ENCODE measurements at places on chromosomes 5 and 9.

DNA sequence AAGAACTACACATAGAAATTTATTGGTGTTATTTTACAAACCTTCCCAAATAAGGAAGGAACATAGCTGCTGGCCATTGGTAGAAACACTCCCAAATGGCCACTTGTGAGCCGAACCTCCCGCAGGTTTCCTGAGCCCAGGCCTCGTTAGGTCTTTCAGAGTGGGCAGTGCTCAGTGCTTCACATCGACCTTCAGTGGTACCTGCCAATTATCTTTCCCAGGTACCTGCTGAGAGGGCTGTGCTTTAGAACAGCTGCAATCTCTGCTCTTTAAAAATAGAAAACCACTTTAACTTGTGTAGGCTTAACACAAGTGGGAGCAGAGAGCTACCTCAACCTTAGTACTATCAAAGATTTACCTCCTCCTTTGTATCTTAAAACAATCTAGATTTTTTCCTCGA, 334.1 kb downstream of the RFX3 start:
- DNase-seq: peak; percentile 71

DNA sequence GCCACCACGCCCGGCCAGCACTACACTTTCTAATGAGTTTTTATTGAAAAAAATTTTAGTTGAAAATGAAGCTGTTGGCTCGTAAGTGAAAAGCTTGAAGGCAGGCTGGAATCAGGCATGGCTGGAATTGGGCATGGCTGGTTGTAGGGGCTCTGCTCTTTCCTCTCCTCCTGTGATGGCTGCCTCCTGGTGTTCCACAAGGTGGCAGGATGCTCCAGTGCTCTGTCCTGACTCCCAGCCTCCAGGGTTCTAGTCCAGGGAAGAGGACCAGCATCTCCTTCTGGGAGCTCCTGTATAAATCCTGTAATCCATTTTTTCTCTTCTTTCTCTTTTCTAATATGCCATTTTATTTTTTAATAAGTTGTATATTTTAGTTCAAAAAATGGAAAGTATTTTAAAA, 57.2 kb upstream of the DHFR start:
- peak; percentile 7 for DNase-seq

DNA sequence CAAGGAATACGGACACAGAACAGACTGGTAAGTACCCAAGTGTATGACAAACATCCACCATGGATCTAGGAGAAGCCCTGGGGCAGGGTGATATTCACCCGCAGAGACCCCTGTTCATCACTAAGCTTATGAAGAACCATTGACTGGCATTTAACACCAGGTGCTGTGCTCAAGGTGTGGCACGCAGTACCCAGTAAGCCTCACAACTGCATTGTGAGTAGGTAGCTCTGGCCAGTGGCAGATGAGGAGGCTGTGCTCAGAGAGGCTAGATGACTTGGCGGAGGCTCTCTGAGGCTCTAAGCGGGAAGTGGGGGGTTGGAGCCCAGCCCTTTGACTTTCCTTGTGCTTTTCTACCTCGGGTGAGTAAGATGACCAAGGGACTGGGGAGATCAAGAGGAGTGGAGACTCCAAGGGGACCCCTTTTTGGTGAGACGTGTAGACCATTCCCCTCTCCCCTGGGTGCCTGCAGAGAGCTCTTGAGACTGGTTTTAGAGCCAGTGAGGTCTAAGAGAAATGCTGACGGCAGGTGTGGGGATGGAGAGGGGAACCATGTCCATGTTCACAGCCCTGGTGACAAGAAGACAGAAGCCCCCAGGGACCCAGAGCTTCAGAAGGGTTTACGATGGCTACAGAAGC, 70.8 kb downstream of the IL6ST start:
- no peak for DNase-seq

DNA sequence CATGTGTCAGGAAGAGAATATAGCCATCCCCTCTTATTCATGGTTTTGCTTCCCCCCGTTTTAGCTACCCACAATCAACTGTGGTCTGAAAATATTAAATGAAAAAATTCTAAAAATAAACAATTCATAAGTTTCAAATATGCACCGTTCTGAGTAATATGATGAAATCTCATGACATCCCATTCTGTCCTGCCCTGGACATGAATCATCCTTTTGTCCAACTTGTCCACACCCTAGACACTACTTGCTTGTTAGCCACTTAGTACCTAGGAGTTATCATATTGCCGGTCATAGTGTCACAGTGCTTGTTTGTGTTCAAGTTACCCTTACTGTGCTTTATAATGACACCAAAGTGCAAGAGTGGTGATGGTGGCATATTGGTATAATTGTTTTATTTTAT, 113.5 kb downstream of the CAAP1 start:
- no peak for DNase-seq

DNA sequence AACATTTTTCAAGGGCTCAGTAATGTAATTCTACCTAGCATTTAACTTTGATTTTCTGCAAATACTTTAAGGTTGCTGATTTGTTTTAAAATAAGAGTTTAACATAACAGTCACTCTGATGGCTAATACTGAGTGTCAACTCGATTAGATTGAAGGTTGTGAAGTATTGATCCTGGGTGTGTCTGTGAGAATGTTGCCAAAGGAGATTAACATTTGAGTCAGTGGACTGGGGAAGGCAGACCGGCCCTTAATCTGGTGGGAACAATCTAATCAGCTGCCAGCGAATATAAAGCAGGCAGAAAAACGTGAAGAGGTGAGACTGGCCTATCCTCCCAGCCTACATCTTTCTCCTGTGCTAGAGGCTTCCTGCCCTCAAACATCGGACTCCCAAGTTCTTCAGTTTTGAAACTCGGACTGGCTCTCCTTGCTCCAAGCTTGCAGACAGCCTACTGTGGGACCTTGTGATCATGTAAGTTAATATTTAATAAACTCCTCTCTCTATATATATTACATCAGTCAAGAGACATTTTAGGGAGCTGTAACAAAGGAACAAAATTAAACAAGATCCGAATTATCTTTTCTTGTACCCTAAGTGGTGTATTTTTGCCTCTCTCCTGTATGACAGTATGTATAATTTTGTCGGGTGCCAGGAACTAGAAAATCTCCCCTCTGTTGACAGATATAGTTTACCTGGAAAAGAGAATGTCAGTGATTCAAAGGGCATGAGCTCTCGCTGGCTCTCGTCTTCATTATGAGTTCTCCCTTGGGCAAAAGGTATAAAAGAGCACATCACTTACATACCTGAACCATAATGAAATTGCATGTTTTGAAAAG, 576.1 kb downstream of the LRRC70 start:
- DNase-seq: no peak

- DNase-seq: no peak
Observed at GRCh38 chr9:85009251-85009650, 339.7 kb downstream of the NTRK2 start.

DNA sequence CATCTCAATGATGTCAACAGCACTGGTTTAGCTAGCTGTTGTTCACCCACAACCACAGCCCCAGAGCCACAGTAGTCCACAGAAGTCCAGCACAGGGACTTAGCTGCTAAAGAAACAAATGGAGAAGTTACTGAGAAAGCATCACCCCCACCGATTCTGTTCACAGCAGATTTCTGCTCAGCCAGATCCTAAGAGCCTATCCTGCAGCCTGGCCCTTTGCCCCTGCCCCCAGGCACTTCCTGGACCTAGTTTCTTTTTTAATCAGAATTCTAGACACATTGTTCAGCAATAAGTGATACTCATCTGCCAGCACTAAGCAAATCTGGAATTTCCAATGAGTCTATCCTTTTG, 7.4 kb downstream of the B4GALT1 start:
- no peak for DNase-seq

- no peak for DNase-seq
Observed at GRCh38 chr5:147780924-147781573, 1.5 kb downstream of the JAKMIP2 start.

DNA sequence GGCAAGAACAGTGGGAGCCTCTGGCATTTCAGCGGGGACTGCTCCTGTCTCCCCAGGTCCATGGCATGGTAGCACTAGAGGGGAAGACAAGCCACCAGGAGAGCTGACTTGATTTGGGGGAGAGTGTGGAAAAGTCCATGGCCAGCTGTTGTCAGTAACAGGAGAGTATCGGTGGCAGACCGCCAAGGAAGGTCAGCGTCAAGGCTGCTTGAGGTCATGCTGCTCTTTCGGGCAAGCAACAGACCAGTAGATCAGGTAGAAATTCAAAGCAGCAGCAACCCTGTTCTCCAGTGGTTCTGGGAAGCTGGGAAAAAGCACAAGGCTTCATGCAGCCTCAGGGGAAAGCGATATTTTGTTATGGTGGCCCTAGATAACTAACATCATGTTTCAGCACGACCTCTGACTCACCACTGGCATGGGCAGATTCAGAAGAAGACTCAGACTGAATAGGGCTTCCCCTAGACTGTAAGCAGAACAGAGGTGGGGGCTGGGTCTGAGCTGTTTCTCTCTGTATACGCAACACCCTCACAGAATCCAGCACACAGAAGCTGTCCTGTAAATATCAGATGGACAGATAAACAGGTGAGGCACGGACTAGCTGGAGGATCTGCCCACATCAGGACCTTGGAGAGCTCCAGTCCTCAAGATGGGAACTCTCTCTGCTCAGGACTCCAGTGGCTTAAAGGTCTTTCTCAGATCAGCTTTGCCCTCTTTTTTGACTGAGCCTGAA, 35.2 kb upstream of the PLEKHG4B start:
- DNase-seq: no peak

DNA sequence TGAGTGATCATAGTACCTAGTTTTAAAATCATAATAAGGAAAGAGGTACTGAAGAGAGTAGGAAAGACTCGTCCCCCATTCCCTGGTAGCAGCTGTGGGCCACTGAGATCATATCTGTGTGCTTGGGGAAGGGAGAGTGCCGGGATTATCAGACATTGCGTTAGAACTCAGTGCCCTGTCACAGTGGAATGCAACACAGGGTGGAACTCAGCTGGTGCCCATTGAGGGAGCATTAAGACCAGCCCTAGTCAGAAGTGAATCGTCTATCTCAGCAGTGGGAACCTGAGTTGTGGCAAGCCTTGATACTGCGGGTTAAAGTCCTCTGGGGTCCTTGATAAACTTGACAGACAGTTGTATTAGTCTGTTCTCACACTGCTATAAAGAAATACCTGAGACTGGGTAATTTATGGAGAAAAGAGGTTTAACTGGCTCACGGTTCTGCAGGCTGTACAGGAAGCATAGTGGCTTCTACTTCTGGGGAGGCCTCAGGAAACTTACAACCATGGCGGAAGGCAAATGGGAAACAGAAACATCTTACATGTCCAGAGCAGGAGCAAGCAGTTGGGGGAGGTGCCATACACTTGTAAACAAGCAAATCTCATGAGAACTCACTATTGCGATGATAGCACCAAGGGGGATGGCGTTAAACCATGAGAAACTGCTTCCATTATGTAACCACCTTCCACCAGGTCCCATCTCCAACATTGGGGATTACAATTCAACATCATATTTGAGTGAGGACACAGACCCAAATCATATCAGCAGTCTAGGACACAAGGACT, 33.1 kb downstream of the NDUFAF2 start:
- no peak for DNase-seq

DNA sequence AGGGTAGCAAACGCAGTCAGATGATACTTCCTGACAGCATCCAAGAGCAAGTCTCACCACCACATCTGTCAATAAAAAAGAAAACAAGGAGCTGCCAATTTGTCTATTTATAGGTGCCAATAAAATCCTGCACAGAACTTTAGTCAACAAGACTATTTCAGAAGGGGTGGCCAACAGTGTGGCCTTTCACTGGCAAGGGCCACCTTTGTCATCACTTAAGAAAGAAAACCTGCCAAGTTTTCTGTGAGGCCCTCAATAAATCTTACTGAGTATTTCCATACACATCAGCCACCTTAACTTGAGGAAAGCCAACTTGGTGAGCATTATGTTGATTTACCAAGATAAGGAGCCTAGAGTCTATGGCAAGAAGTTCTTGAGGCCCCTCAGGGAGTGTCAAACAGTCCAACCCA, 312.3 kb downstream of the ENC1 start:
- DNase-seq: no peak

- no peak for DNase-seq
Observed at GRCh38 chr5:72459089-72459661, 48.0 kb downstream of the ZNF366 start.

- no peak for DNase-seq
Observed at GRCh38 chr9:134420974-134421432, 94.7 kb downstream of the RXRA start.

GRCh38 chr5:145204743-145205142, 630.4 kb downstream of the PRELID2 start:
- no peak for DNase-seq

DNA sequence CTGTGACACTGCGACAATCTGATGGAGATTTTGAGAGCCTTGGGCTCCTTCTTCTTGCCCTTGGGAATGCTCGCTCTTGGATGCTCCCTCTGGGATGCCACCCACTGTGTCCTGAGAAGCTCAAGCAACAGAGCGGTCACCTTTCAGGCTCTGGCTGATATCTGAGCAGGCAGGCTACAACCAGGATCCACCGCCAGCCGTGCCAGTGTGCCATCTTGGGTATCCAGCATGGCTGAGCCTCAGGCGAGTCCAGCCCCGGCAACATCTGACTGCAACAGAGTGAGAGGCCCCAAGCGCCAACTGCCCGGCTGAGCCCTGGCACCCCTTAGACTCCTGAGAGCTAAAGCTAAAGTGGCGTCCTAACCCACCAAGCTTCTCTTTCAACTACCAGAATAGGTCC, 202.1 kb downstream of the IRX2 start:
- no peak for DNase-seq

GRCh38 chr9:120369608-120370220, 210.3 kb downstream of the CDK5RAP2 start:
- DNase-seq: no peak

DNA sequence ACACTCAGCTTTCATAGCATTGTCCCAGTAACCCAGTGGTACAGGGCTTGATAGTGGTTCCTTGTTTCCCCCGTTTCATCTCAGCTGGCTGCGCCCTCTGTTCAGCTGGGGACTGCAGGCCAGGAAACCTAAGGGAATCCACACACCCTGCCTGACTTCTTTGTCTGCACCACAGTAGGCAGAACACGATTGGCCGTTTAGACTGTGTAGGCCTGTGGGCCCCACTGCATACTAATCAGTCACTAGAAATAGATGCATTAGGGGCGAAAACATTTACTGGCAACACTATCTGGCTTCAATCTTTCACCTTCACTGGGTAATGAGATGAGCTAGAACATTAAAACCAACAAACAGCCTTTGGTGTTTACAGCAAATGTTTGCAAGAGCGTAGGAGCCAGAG, 512.7 kb upstream of the BRINP1 start:
- no peak for DNase-seq

GRCh38 chr9:78575081-78575480, 278.2 kb downstream of the PSAT1 start:
- DNase-seq: no peak

GRCh38 chr9:124164811-124165210, 92.9 kb upstream of the NEK6 start:
- DNase-seq: no peak

- no peak for DNase-seq
Observed at GRCh38 chr5:956941-957747, 51.5 kb upstream of the NKD2 start.

- no peak for DNase-seq
Observed at GRCh38 chr5:159047086-159047485, 52.6 kb downstream of the EBF1 start.

DNA sequence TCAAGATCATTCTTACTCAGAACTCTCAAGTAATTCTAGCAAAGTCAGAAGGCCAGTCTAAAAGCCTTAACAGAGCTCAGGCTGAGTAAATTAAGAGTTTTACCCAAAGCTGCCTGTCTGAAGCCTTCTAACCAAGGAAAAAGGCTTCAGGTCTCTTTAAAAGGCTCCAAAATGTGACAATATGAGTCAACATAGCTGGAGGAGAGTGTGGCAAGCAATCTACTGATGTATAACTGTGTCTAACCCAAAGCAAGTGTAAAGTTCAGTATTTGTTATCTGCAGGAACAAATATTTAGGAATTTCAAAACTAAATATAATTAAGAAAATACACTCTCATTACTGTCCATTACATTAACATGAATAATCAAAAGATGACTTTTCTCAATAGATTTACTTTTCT, 11.0 kb downstream of the ZBTB5 start:
- no peak for DNase-seq
